H4 (cell line): ENCODE measurements at places on chromosomes 12 and 14. TPM values are rescaled to one million over a fixed set of nuclear protein-coding genes. Genes with fewer than 3 reads are reported as not detected.

KCNK13 gene
- 0.04 TPM in 1 of 2 replicates, not detected in the other for total RNA-seq

DNA sequence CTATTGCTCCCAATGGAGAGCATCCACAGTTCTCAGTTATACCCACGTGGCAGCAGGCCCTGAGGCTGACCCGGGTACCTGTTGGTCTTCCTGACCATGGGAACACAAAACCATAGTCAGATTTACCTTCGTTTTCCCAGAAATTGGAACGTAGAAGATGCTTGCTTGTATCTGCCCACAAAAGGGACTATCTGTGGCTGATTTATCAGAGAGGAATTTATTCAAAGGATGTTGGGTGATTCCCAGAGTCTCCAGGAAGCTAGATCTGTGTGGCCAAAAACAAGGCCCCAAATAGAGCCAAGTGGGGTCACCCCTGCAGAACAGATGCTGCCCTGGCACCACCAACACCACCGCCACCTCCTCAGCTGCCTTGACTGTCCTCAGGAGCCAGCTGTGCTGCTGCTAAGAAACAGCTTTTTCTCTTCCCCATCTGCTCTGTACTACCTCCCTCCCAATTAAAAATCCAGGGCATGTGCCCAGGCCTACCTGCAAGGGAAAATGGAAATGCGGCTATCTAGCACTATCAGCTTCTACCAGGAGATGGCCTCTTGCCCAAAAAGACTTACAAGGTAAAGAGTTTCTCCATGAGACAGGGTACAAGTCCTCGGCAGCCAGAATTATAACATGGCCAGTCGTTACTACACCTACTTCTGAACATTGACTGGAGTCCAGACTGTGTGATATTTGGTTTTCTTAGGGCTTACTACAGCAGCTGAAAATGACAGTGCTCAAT lies 128.6 kb upstream of the PLEKHG7 start:
- DNase-seq: peak; percentile 33

DNA sequence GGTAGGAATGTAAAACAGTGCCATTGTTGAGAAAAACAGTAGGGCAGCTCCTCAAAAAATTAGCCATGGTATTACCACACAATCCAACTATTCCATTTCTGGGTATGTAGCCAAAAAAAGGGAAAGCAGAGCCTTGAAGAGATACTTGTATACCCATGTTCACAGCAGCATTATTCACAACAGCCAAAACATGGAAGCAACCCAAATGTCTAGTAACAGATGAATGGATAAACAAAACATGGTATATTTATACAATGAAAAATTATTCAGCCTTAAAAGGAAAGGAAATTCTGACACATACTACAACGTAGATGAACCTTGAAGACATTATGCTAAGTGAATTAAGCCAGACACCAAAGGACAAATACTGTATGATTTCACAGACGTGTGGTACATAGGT lies 67.6 kb upstream of the GNG2 start:
- peak; percentile 27 for DNase-seq

GRCh38 chr12:69569236-69569635 lies 16.0 kb upstream of the CCT2 start:
- DNase-seq: no peak

KRT2 gene
- 0.21 and 0.53 TPM in 2 replicates for total RNA-seq

DNA sequence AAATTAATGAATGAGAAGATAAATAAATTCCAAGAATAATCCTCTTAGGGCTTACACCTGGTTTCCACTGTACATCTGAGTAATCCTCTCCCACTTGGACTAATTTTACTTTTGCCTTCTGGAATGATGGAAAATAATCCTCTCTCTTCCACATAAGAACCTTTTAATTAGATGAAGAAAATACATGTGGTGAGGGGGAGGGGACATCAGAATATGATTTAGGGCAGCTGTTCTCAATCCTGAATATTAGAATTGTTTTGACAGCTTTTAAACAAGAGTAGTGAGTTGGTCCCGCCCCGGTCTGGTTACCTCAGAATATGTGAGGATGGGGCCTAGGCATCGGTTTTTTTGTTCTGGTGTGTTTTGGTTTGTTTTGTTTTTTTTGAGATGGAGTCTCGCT lies 51.5 kb downstream of the HECTD4 start:
- no peak for DNase-seq

DNA sequence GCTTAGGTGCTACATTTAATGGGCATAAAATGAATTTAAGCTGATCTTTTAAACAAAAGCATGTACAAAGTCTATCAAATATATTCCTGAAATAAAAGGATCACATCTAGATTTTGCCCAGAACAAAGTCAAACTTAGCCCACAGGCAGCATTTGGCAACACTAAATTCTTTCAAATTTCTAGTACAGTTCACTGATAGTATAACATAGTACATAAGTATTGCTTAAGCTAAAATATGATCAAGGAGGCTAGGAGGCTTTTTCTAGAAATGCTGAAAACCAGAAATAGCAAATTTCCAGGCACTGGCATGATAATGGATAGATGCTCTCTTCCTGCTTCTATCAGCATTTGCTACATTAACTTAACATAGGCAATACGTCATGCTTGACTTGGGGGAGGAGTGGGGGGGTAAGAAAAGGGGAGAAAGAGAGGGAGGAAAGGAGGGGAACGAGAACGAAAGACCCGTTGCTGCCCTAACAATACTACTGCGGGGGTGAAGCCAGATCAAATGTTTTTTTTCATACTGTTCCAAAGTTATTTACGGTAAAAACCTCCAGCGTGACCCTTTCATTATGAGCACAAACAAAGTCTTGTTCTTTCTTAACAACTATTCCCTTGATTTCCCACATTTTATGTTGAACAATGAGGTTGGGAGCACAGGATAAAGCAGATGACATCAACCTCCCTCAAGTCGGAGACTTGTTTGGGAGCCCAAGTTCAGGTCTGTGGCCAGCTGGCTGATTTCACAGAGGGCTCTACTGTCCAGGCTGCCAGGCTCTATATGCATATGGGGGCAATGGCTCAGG lies 10.6 kb downstream of the TMED10 start:
- no peak for DNase-seq

- no peak for DNase-seq
Measured at GRCh38 chr14:85058150-85058549, 471.8 kb upstream of the FLRT2 start.

DNA sequence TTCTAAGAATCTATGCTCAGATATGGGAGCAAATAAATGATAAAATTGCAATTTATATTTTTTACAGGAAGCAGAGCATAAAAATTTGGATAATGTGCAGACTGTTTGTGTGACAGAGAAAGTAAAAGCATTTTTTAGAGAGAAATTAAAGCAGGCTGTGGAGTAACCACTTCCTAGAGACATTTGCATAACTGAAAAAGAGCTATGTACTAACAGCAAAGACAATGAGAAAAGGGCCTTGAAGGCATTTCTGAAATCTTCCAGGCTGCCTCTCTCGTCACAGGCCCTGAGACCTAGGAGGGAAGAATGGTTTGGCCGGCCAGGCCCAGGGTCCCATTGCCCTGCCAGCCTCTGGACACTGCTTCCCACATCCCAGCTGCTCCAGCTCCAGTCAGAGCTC lies 247.2 kb downstream of the ALX1 start:
- no peak for DNase-seq

PIWIL1 gene
- total RNA-seq: 0.06 and 0.08 TPM in 2 replicates

DNA sequence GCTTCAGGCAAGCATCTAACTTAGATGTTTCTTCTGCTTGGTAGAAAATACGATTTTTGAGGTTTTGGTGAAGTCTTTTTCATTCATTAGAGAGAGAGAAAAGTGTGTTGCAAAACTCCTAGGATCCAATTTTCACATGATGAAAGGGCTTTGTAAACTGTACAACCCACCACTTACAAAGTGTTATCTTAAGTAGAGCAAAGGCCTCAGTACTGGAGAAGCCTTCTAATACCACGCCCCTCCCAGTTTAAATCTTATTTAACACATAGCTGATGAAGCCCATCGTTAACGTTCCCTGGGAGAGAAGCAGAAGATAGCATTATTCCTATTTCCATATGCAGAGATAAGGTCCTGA lies 869 bp downstream of the APOLD1 start:
- DNase-seq: no peak

CHGA gene
- not detected in 2 replicates for total RNA-seq

SOAT2 gene
- total RNA-seq: 0.06 TPM in 1 of 2 replicates, not detected in the other

DNA sequence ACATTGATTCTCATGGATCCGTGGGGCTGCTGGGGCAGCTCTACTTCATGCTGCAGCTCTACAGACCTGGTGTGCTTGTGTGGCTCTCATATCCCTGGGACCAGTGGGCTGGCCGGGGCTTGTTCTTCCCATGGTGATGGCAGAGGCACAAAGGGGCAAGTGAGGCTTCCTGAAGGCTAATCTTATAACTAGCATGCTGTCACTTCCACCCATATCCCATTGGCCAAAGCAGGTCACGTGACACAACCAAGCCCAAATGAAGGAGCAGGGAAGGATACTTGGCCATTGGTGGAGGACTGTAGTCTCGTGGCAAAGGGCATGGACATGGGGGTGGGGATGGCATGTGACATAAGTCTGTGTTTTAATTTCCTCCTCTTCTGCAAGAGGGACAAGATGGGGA lies 9.9 kb downstream of the PLBD2 start:
- no peak for DNase-seq

ACTR10 gene
- 81.2 and 87.7 TPM in 2 replicates for total RNA-seq

DNA sequence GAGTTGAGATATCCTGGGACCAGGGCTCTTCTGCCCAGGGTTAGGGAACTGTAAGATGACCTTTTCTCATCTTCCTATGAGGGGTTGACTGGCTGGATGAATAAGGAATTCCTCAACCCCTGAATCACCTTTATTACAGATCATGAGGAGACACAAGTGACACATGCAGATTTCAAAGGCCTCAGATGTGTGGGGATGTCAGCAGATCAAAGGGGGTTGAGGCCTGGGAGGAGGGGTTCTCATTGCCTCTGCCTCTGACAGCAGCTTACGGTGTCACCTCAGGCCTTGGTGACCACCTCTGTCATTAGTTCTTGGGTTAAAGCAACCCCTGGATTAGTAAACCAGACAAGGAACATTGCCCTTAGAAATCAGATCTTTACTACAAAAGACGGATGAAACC lies 2.1 kb upstream of the KRT72 start:
- DNase-seq: no peak

GRCh38 chr12:79689477-79690141 lies 1.2 kb downstream of the PAWR start:
- peak; percentile 53 for DNase-seq

FAM90A1 gene
- total RNA-seq: not detected in 2 replicates

DNA sequence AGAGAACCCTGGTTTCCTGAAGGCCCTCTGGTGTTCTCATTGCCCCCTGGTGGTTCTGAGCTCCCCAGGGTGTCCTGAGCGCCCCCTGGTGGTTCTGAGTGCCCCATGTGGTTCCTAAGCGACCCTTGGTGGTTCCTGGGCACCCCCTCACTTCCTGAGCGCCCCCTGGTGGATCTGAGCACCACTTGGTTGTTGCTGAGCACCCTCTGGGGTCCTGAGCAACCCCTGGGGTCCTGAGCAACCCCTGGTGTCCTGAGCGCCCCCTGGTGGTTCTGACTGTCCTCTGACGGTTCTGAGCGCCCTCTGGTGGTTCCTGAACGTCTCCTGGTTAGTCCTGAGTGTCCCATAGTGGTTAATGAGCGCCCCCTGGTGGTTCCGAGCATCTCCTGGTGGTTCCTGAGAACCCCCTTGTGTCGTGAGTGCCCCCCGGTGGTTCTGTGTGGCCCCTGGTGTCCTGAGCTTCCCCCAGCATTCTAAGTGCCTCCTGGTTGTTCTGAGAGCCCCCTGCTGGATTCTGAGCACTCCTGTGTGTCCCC lies 568.3 kb downstream of the TMEM121 start:
- DNase-seq: peak; percentile 6

GRCh38 chr12:91616416-91616815 lies 433.8 kb upstream of the DCN start:
- no peak for DNase-seq

GRCh38 chr12:98618952-98619351 lies 25.5 kb downstream of the SLC25A3 start:
- no peak for DNase-seq

DNA sequence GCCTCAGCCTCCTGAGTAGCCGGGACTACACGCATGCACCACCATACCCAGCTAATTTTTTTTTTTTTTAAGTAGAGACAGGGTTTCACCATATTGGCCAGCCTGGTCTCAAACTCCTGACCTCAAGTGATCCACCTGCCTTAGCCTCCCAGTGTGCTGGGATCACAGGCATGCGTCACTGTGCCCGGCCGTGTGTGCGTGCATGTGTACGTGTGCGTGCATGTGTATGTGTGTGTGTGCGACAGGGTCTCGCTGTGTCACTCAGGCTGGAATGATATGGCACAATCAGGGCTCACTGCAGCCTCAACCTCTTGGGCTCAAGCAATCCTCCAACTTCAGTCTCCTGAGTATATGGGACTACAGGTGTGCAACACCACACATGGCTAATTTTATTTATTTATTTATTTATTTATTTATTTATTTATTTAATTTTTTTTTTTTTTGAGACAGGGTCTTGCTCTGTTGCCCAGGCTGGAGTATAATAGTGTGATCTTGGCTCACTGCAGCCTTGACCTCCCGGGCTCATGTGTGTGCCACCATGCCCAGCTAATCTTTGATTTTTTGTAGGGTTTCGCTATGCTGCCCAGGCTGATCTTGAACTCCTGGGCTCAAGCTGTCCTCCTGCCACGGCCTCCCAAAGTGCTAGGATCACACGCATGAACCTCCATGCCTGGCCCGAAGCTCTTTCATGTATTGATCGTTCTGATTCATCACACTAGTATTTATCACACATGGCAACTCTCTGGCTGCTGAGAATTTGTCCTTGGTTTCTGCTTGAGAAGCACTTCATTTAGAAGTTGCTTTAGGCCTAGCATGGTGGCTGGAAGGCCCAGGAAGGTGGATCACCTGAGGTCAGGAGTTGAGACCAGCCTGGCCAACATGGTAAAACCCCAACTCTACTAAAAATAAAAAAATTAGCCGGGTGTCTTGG lies 35.9 kb upstream of the CLIP1 start:
- DNase-seq: no peak

GRCh38 chr12:65287426-65287825 lies 8.9 kb downstream of the MSRB3 start:
- no peak for DNase-seq

DNA sequence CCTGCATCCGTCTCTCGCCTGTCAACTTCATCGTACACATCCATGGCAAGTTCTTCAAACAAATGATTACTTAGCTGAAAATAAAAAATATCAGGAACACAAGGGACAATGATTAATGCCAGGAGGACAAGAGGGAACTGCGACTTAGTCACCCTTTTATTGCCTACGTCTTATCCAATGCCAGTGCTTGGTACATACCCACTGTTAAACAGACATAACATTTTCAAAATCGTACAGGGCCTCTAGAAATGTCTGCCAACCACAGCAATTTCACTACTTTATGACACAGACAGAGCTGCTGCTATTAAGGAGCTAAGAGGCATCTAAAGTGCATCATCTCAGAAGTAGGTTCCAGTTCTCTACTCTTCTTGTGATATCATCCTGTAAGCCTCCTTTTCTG lies 34.6 kb downstream of the GIT2 start:
- no peak for DNase-seq

CS gene
- 122 and 155 TPM in 2 replicates for total RNA-seq

DNA sequence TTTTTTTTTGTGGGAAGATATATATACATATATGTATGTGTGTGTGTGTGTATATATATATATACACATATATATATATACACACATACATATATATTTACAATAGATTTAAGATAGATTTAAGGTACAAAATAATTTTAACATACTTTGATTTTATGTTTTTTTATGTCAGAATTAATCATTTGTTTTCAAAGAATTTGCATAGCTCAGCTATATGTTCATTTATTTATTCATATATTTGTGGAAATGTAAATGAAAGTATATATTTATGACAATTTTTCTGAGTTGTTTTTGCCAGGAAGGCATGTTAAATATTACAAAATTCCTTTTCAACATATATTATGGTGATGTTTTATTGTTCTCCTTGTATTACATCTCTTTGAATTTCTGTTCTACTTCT lies 887.4 kb upstream of the NOVA1 start:
- DNase-seq: no peak
